ENCODE measurements at places on chromosomes 4 and X.

DNA sequence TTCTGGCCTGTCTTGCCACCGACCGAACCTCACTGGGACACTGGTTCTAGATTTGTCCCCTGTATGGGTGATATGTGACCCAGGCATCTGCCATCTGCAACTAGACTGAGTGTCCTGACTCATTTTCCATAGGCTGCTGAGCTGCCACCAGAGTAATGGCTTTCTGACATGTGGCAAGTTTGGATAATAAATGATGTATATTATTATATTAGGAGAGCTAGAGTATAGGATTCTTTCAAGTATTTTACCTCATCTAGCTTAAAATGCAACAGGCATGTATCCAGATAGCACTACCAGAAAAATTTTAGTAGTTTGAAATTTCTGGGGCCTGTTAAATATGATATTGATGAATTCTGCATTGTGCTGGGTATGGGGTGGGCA lies 15.8 kb upstream of the PGRMC2 start:
- no peak for DNase-seq

GRCh38 chr4:106766519-106766918 lies 269.6 kb downstream of the DKK2 start:
- DNase-seq = peak; percentile 52

DNA sequence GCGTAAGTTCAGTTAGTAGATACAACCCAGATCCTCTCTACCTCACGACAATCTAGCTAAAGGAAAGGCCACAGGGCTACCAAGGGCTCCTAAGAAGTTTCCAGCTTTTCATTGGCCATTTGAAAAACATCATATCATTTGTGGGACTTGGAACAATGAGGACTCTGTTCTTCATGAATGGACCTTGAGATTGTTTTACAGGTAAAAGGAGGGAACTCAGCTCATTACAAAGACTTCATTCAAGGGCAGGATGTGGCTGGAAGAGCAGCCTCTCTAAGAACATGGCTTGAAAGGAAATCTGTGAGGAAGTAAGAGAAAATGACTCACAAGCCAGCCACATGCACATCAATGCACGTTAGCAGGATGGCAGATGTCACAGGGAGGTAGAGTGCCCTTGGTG lies 105.9 kb upstream of the SLC7A11 start:
- DNase-seq = no peak

DNA sequence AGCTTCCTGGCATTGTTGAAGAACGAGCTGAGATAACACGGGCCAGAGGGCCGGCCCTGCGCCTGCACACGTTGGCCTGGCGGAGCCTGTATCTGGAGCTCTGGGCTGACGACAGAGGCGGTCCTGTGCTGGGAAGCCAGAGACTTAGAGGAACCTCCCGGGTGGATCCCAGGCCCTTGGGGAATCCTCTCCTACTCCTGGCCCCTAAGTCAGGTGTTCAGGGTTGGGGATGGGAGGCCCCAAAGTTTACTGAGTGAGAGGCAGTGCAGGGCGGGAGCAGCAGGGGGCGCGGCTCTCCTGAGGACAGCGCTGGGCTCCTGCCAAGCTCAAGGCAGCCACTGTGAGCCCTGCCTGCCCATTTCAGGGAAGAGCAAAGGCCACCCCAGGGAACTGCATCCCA lies 2.5 kb upstream of the HTRA3 start:
- DNase-seq = no peak

DNA sequence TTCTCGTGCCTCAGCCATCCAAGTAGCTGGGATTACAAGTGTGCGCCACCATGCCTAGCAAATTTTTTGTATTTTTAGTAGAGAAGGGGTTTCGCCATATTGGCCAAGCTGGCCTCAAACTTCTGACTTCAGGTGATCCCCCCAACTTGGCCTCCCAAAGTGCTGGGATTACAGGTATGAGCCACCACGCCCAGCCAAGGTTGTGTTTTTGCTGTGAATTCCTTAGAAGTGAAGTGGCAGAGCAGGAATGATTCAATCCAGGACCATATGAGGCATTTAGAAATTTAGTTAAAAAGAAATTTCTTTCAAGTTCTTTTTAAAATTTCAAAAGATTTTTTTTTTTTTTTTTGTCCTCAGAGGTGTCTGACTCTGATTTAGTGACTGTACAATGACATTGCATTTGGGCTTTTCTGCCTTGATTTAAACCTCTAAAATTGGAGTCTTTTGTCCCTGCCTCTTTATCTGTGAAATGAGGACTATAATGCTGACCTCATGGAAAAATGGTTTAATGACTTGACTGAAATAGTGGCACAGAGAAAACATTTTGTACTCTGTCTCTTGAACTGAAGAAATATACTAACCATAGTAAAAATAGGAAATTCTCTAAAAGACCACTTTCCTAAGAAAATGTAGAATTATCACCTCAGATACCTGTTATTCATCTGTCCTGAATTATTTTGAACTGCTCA lies 59.9 kb downstream of the CXCL13 start:
- DNase-seq = no peak

GRCh38 chr4:139863531-139863930 lies 197.9 kb downstream of the MGST2 start:
- DNase-seq = no peak

DNA sequence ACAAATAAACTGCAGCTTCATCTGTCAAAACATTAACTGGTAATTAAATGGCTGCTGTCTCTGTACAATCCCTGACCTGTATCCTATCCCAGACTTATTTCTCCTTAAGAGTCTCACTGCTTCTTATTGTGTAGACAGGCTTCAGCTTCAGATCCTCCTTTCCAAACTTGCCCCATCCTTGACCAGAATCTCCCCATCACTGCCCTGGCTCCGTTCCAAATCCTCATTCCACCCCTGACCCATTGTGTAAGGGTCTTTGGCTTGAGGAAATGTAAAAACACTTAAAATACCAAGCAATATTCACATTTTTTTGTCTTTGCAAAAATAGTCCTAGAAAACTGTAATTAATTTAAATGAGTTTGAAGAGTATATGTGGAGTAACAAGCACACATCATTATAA lies 152.6 kb upstream of the VEGFC start:
- DNase-seq = no peak

DNA sequence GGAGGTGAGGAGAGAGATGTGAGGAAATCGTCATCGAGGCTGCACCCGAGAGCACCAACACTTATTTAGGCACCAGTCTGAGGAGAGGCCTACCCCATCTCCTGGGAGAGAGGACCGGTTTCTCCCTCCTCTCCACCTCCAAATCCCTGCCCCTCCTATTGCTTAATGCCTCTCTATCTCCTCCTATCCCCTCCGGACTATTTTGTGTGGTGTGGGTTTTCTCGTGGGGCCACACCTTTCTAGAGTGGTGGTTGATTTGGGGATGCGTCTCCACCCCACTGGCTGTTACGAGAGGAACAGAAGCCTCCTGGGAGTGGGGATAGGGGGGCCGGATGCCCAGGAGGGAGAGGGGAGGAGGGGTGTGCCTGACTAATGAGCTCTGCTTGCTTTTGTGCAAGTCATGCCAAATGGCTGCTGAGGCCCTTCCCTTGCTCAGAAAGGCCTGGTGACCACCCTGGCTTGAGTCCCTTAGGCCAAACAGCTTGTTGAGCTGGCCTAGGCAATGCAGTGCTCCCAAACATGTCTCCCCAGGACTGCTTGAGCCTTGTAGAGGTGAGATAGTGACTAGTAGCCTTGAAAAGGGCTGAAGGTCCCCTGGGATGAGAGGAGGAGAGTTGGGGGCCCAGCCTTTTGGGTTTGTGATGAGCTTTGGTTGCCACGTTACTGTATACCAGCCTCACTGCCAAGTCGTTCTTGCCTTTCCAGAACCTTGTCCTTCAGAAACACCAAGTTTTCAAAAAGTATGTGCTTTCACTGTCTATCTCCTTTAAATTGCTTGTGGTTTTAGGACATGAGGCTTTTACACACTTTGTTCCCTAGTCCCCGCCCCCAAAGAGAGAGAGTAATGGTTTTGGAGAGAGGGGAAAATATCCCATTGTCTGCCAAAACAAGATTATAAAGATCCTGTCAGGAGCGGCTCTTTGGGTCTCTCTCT lies 1.2 kb downstream of the MSN start:
- no peak for DNase-seq

DNA sequence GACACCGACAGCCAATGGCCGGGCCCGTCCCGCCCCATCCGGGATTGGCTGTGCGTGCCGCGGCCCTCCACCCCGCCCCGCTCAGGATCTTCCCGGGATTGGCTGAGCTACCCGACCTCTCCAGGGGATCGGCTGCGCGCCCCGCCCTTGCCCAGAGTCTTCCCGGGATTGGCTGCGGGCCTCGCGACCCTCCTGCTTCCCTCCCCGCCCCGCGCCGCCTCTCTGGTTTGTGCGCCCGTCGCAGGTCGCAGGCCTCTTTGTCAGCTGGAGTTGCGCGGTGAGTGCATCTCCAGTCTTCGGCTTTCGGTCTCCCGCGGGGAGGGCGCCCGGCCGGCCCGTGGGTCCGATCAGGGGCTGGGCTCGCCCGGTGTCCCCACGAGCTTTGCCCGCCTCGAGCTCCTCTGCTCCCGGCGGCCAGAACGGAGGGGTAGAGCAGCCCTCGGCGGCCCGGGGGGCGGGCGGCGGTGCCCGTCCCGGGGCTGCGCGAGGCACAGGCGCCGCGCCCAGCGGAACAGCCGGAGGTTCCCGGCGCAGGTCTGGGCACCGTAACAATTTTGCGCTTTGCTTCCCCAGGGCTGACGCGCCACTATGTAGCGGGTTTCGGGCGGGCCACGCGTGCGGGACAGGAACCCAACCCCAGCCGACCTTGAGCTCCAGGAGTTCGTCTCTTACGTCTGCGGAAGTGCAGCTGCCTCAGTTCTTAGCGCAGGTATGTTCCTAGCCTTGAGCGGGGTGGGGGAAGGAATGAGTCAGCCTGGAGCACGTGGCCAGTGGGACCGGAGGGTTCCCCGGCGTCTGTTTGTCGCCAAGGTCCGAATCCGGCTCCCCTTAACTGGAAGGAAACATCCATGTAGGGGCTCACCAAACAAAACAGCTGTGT lies 38.7 kb downstream of the ERVMER34-1 start:
- peak; percentile 87 for DNase-seq

- DNase-seq = peak; percentile 15
Measured at GRCh38 chr4:79241846-79242245, 84.0 kb downstream of the NAA11 start.

GRCh38 chrX:77967631-77968030 lies 1.8 kb downstream of the PGAM4 start:
- no peak for DNase-seq

DNA sequence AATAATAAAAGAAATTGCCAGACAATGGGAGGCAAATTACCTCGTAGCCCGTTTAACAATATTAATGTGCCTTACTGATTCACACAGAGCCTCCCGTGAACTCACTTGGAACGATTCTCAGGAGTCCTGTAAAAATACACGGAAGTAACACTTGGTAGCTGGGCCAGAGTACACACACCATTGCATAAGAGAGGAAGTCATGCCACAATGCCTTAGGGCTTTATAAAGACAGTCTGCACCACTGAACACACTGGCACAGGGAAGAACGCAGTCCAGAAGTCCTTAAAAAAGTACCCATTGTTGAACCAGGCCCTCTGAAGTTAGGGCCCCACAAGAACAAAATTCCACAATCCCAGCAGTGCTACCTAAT lies 15.1 kb downstream of the SLC2A9 start:
- DNase-seq = no peak

GRCh38 chrX:18828832-18829404 lies 121.5 kb downstream of the PPEF1 start:
- DNase-seq = no peak

DNA sequence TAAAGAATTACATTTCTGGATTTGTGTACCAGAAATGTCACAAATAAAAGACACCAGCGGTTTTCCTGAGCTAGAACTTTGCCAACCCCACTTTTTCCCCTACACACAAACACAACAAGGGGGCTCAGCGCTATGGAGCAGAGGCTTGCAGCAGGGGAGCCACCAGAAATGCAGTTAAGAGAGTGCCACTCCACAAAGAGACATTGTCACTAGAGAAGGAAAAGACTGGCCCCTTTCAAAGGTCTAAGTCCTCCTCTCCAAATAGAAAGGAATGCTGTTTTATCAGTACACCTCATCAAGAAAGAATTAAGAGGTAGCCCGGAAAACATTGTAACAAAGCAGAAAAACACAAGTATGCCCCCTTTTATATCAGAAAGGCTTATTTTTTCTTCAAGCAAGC lies 419.5 kb downstream of the HNRNPD start:
- DNase-seq = no peak
